ENCODE measurements at places on chromosomes 12 and 14.

DNA sequence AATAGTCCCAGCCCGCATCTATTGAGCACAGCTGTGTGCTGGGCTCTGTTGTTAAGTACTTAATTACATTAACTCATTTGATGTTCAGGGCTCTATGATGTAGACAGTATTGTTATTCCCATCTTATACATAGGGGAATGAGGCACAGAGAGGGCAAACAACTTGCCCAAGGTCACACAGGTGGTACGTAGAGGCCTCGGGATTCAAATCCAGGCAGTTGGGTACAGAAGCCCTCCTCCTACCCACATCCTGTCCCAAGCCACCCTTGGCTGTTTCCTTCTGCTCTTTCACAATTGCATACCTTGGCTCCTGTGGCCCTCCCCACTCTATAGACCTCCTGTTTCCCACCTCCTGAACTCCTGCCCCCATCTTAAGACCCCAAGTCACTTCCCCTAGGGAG lies 10.0 kb upstream of the GPR68 start:
- no peak for DNase-seq

- DNase-seq, result no peak
Measured at GRCh38 chr14:94381149-94382030, 7.0 kb downstream of the SERPINA1 start.

- no peak for DNase-seq
Measured at GRCh38 chr14:22448905-22449599, 140.0 kb downstream of the DAD1 start.

- no peak for DNase-seq
Measured at GRCh38 chr12:100504804-100505203, 31.1 kb downstream of the NR1H4 start.

GRCh38 chr12:114166362-114166761 lies 200.2 kb upstream of the RBM19 start:
- no peak for DNase-seq

DNA sequence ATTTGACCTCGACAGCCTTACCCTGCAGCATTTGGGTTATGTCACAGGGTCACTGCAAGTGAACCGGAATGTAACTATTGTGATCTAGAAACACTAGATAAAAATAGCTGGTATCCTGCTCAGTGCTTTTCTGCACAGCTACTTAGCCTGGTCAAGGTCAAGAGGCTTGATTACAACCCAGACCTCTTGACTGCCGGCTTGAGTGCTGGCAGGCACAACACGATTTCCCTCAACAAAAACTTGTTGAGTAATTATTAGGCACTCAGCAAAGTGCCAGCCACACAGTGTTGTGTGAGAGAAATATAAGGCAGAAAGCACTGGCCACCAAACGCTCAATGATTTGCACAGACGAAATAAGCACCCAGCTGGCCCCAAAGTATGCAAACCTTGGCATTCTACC lies 156.7 kb downstream of the NUAK1 start:
- DNase-seq, result no peak

GRCh38 chr14:104721505-104722431 lies 2.3 kb upstream of the ADSS1 start:
- DNase-seq, result no peak

- DNase-seq, result no peak
Measured at GRCh38 chr14:86999036-86999435, 993.9 kb downstream of the GALC start.

DNA sequence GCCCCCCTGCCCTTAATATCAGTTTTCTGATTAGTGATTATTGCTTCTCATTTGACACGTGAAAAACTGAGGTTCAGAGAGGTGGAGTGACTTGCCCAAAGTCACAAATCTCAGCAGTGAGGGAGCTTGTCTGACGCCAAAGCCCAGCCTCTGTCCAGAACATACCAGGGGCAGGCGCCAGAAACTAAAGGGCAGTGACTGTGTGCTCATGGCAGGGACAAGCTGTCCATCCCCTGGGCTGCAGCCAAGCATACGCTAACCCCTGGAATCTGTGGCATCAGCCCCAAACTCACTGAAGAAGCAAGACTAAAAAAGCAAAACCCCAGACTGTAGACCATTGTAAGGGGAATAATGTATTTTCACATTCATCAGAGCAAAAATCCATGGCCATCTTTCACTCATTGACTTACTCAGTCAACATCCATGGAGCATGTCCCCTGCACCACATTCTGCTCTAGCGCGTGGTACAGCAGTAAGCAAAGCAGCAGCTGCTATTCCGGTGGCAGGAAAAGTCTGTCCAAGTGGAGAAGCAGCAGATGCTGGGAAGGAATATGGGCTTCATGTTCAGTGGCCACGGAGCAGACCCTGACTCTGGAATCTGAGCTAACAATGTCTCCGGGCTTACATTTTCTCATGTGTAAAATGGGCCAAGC lies 1.5 kb upstream of the SERPINA4 start:
- DNase-seq, result no peak
